Activated CD4-positive, alpha-beta T cell treated with anti-CD3 and anti-CD28 coated beads, Interleukin-2, amount 10 ng/mL, durations not matched to agents 24 days and 14 days (primary cell): ENCODE measurements at places on chromosomes 13 and 19. TPM values are rescaled to one million over a fixed set of nuclear protein-coding genes. Genes with fewer than 3 reads are reported as not detected.

MAST1 gene
- 1.6 and 2.4 TPM in 2 replicates for total RNA-seq

LGALS4 gene
- total RNA-seq, result 1.3 and 1.7 TPM in 2 replicates

DNA sequence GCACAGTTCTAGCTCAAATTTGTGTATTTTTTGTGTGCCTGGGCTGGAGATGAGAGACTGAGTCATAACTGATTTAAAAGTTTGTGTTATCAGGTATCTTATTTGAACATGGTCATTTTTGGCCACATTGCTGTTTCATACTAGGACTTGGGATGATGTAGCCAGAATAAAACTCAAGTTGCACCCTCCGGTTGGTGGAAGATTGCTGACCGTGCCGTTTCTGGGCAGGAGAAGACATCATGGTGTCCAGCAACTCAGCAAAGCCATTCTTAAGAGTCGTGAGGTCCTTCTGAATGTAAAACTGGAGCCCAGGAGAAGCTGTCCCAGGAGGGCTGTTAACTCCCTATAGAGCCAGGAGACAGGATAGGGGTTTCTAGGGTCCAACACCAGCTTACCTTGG is 7.6 kb downstream of the CEBPG start:
- no peak overlapping the region for H3K27ac ChIP-seq
- peaks cover 25% of the 10 kb centered on the region for H3K36me3 ChIP-seq
- no peak overlapping the region for H3K4me3 ChIP-seq
- H3K4me1 ChIP-seq, result peaks cover 21% of the 10 kb centered on the region

CEACAM20 gene
- total RNA-seq, result not detected in 2 replicates

GARIN5A gene
- total RNA-seq, result 0.21 and 0.68 TPM in 2 replicates

ZNF560 gene
- not detected in 2 replicates for total RNA-seq

GRCh38 chr13:53631511-53631910 is 602.9 kb downstream of the OLFM4 start:
- no peak overlapping the region for H3K27ac ChIP-seq
- no peak overlapping the region for H3K4me3 ChIP-seq
- H3K4me1 ChIP-seq, result no peaks in the 10 kb centered on the region
- H3K27me3 ChIP-seq, result no peaks in the 10 kb centered on the region
- H3K36me3 ChIP-seq, result no peaks in the 10 kb centered on the region

DNA sequence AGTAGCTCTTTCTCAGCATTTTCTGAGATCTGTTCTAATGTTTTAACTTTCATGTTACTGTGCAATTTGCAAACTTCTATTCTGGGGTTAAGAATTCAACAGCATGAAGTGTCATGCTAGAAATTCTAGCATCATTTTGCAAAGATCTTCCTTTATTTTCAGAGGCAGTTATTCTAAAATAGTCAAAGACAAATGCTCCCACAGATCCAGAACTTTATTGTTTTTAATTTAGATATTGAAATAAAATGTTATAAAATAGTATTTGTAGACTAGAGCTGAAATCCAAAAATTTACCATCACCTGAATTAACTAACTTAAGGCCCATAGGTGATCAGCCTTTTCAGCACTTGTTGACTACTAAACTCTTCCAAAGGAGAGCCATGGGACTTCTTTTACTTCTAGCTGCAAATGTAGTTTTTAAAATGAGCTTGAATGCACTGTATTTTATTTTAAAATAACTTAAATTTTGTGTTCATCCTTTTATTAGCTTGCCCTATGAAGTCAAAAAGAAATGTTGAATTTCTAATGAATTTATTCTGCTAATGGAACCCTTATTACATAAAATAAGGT is 3.2 kb downstream of the MAB21L1 start:
- H3K27ac ChIP-seq, result no peak overlapping the region
- H3K27me3 ChIP-seq, result peaks cover 82% of the 10 kb centered on the region
- peaks cover 7% of the 10 kb centered on the region for H3K36me3 ChIP-seq
- H3K4me3 ChIP-seq, result no peak overlapping the region
- H3K4me1 ChIP-seq, result peaks cover 26% of the 10 kb centered on the region

DNA sequence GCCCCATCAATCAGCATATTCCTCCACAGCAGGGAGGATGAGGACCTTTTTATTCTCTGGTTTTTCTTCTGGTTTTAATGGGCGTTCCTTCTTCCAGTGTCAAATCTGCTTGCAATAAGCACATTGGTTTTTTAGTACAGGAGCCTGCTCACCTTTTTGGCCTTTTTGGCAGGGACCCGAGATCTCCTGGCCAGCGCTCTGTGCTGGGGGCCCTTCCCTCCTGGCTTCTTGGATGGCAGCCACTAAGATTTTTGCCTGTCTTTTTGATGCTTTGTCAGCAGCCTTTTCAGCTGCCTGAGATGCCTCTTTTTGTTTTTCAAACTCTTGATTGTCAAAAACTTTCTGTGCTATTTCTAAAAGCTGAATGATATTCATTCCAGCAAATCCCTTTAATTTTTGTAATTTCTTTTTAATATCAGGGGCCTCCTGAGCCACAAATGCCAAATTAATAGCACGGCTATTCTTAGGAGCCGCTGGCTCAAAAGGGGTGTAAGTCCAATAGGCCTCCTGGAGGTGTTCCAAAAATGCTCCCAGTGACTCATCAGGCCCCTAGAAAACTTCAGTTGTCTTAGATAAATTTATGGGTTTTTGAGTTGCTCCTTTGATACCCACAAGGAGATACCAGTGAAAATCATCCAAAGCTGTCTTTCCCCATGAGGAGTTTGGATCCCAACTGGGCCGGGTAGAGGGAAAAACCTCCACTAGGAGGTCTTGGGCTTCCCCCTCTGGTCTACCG is 73.0 kb downstream of the ZNF100 start:
- no peak overlapping the region for H3K27ac ChIP-seq
- H3K27me3 ChIP-seq, result no peaks in the 10 kb centered on the region
- H3K4me3 ChIP-seq, result no peak overlapping the region
